Kidney (tissue), 22 donors: ENCODE measurements at places on chromosomes 4 and X. TPM values are rescaled to one million over a fixed set of nuclear protein-coding genes. Genes with fewer than 3 reads are reported as not detected.

CFI gene
- 248 TPM for total RNA-seq

MAGEA8 gene
- total RNA-seq, result not detected

SLC49A3 gene
- 18.2 TPM for total RNA-seq

UBQLN2 gene
- 31.9 TPM for total RNA-seq
